Fibroblast of mammary gland (primary cell): ENCODE measurements at places on chromosomes 13 and 19.

DNA sequence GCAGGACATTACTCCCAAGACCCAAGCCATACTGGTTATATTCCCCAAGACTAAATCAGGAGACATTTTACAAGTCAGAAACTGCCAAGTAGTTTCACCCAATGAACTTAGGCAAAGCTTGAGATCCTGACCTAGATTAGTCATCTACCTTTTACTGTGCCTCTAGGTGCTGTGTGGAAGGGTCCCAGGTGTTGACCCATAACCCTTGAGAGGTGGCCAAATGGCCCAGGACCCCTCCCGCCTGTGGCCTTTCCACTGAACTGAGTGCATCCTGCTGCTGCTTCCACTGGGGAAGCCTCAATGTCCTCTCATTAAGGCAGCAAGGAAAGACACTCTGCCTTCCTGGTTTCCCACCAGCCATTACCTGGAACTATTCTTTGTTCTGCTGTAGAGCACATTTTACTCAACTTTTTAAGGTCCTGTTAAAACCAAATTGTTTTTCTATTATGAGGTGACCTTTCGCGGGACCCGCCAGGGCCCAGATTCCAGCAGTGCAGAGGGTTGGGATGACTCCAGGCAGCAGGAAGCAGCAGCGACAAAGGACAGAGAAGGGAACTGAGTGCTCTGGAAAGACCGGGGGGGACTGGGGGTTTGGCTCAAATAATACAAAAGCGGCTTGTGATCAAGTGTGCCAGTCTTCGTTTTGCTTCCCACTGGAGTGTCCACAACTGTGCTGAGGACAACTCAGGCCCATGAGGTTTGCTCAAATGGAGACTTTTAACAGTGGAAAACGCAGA, 27.1 kb downstream of the ANKRD10 start:
- no peak for DNase-seq

DNA sequence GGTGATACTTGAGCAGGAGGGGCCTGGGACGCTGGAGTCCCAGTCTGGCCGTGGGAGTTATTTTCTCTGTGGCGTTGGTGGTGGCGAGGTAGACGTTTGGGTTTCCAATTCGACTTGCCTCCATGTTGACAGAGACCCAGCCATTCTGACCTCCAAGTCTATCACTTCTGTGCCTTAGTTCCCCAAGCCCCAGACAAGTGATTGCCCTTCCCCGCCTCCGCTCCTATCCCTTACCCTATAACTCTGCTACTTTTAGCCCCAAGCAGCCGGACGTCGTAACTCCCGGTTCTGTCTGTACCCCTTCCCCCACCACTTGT, 549 bp downstream of the TIMM50 start:
- no peak for DNase-seq

- peak; percentile 79 for DNase-seq
These were observed 10.7 kb downstream of the EPSTI1 start for GRCh38 chr13:42981317-42981716.

DNA sequence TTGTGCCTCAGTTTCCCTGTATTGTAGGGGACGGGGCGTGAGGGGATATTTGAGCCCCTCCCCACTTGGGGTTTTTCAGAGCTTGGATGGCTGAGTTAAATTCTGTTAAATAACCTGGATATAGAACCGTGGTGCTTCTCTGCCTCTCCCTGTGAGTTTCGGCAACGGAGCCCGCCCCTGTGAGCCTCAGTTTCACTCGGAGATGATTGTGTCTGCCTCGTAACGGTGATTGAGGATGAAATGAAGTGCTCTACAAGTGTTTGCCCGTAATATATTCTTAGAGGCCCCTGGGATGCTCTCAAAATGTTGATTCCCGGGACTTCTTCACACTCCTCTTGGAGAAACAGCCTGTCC, 509 bp downstream of the KXD1 start:
- no peak for DNase-seq

GRCh38 chr19:4598712-4599111, 39.2 kb upstream of the SEMA6B start:
- no peak for DNase-seq

- peak; percentile 92 for DNase-seq
These were observed 144.1 kb downstream of the DPF1 start for GRCh38 chr19:38079926-38080380.

DNA sequence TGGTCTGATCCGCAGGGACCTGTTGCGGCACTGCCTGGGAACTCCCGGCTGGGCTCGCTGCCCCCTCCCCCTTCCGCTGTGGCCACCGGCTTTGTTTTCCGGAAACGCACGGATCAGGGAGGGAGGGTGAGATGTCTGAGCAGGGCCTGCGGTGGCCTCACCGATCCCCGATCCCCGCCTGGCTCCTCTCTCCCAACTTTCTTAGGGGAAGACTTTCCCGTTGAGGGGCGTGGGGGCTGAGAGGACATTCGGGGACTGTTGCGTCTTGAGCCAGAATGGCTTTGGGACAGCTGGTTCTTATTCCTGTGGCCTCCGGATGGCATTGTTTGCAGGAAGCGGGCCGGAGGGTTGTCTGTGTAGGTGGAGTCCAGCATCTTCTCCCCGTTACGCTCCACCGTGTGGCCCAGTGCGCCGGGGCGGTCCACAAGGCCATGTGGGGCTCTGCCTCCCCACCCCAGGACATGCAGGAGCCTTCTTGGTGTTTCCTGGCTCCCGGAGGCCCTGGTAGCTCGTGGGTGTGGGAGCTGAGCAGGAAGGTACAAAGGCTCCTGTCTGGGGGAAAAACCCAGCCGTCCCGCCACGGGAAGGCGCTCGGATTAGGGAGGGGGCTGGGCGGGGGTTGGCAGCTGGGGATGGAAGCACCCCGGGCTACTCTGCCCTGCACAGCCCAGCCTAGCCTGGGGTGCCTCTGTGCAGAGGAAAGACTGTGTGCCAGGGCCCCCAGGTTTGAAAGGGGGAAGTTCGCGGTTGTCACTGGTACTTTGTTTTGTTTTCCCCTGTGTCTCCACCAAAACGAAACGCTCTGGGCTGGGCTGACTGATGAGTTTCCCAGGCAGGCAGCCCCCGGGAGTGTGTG, 1.3 kb downstream of the CSNK1G2 start:
- peak; percentile 50 for DNase-seq

DNA sequence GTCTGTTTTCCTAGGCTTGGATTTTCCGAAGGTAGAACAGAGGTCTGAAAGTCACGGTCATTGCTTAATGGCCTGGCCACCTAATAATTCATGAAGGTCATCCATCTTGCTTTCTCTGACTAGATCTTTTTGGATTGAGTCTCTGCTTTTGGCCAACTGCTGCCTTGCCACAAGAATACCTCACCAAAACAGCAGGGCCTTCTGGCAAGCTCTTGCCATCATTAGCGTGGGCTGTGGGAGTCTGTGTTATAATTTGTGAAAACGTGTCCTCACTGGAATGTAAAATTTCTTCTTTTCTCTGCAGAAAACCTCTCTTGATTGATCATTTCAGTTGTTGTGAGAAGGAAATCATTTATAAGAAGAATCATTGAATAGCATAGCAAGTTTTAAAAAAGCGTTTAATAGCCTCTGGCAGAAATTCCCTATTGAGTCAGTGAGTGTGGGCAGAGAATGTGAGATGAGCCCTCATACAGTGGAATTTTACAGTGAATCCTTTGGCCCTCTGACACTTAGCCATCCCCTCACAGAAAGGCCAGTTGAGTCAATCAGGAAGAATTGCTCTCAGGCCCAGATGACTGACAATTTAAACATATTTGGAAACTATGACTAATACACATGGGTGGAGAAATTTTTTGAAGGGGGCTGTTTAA, 43.2 kb upstream of the ERICH6B start:
- DNase-seq, result peak; percentile 86

- peak; percentile 70 for DNase-seq
These were observed 141.3 kb upstream of the HTR2A start for GRCh38 chr13:47038188-47038587.

DNA sequence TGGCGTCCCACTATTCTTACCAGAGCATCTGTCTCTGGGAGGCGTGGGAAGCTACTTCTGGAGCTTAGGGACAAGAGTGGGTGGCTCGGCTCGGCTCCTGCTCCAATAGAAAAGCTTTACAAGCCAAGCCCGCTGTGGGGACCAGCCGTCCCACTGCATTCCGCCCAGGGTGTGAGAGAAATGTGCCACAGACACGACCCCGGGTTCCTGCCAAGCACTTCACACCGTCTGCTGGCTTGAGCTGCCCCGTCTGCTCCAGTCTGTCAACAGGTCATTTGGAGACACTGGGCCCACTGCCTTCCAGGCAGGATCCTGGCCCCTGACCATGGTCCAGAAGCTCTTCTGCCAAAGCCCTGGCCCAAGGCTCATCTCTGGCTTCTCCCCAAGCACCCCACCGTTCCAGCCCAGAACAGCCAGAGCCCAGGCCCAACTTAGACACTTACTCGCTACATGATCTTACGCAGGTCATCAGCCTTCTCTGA, 6.5 kb upstream of the FKRP start:
- DNase-seq, result no peak

- peak; percentile 77 for DNase-seq
These were observed 51.3 kb downstream of the ERICH6B start for GRCh38 chr13:45564133-45564776.

- no peak for DNase-seq
These were observed 29.5 kb downstream of the LILRB4 start for GRCh38 chr19:54692298-54692615.

DNA sequence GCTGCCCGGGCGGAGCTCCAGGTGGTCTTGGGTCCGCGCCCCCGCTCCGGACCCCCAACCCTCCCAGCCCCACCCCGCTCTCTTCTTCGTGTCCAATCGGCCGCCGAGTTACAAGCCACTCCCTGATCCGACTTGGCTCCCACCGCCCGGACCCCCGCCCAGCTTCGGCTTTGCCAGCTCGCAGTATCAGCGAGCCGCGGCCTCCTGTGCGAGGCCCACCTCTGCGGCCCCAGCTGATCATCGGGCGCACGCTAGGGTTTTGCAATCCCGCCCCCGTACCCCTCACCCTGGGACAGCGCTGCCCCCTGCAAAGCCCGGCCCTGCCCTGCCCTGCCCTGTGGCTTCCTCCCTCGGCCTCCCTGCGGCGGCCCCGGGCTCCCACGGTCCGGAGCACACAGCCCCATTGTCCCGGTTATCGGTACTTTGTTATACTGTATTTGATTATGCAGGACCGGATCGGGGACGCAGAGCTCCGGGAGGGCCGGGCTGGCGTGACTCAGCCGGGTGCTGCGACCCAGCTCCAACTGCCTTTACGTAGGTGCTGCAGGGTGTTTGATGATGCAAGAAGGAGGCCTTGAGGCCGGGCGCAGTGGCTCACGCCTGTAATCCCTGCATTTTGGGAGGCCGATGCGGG, 598 bp upstream of the LPAR2 start:
- peak; percentile 72 for DNase-seq

DNA sequence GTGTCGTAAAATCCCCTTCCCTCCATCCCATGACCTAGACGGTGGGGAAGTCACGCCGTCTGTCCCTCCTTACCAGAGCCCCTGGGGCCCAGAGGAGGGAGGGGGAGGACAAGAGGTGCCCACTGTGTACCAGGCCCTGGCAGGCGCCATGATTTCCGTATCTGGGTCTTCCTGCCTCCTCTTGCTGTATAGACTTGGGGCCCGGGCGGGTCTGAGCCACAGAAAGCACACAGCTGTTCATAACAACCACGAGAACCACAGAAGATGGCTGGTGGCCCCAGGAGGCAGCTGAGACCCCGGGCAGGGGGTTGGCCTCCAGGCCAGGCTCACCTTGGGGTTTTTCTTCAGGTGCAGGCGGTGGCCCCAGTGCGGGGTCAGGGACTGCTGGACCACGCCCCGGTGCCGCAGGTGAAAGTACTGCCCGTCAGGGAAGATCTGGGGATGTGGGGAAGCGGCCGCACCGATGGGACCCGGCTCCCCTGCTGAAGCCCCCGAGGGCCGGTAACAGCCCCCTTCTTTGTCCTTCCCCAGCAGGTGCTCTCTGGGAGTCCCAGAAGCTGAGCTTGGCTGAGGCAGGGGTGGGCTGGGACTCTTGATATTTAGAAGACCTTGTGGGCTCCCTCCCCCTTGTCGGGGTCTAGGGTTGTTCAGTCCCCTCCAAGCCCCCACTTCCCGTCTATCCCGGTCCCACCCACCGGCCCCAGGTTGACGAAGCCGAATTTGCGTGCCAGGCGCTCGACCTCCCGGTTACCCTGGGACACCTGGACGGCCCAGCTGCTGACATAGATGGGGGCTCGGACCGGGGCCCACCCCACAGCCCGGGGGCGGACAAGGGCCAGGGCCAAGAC, 463 bp downstream of the PCSK4 start:
- DNase-seq, result no peak

DNA sequence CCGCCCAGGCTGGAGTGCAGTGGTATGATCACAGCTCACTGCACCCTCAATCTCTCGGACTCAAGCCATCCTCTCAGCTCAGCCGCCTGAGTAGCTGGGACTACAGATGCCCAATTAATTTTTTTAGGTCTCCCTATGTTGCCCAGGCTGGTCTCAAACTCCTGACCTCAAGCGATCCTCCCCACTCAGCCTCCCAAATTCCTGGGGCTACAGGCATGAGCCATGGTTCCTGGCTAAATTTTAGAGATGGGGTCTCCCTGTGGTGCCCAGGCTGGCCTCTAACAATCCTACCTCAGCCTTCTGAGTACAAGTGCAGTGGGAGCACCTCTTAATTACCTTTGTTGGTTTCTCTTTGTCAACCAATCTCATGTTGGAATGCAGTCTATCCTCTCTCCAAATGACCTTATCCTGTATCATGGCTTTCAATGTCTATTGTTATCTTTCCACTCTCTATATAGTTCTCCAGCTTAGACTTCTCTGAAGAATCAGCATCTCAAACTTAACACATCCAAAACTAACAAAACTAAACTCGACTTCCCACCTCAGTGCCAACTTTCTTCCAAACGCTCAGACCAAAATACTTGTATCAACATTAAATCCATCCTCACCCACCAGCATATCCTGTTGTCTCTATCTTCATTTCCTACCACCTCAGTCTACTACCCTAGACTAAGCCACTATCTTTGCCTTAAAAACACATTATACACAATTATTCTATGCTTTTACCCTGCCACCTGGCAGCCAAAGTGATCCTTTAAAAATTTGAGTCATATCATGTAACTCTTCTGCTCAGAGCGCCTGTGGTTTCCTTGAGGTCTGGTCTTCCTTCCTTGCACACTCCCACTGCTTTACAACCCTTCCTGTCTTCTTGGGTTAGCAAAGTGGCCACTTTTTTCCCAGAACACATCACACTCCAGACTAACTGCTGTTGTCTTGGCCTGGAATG, 6.7 kb downstream of the TPT1 start:
- DNase-seq, result peak; percentile 62

DNA sequence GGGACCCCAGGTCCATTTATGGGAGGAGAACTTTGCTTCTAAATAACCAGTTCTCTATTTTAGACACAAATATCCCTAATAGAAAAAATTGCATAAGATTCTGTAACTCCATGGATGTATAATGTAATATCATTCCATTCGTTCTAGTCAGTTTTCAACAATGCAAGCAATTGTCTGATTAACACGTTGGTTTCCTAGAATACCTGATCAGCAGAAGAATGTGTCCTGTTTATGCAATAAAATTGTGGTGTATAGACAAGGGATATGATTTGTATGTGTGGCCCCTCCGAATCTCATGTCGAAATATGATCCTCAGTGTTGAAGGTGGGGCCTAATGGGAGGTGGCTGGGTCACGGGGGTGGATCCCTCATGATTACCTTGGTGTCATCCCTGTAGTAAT, 62.1 kb downstream of the RUBCNL start:
- DNase-seq, result peak; percentile 19

DNA sequence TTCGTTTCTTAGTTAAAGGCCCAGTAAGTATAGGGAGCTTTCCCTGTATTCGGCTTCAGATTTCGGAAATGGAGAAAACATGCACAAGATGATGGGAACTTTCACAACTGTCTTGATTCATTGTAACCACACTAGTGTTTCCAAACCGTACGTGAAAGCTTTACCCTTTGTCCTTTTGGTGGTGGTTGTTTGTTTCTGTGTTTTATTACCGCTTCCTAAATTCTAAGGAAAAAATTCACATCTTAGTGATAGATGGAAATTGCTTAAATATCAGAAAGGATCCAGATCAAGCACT, 504 bp upstream of the VWA8 start:
- DNase-seq, result peak; percentile 55

- DNase-seq, result no peak
These were observed 2.3 kb downstream of the CLPTM1 start for GRCh38 chr19:44957526-44957925.
